ENCODE measurements at places on chromosomes 7 and 10. TPM values are rescaled to one million over a fixed set of nuclear protein-coding genes. Genes with fewer than 3 reads are reported as not detected.
A peak's percentile ranks its signal among the peaks of the same experiment; 100 is the strongest.

GRCh38 chr10:6171881-6172695 lies 30.6 kb upstream of the PFKFB3 start:
- H3K36me3 ChIP-seq, result no peaks in the 10 kb centered on the region
- no peak for DNase-seq
- H3K27ac ChIP-seq, result peak overlapping the region; percentile 60
- H3K4me1 ChIP-seq, result peaks cover 6% of the 10 kb centered on the region

- H3K4me1 ChIP-seq, result peaks cover 15% of the 10 kb centered on the region
- no peak overlapping the region for H3K27ac ChIP-seq
- no peaks in the 10 kb centered on the region for H3K36me3 ChIP-seq
- H3K27me3 ChIP-seq, result no peaks in the 10 kb centered on the region
These were observed 99.1 kb downstream of the CELF2 start for GRCh38 chr10:11116817-11117216.

DNA sequence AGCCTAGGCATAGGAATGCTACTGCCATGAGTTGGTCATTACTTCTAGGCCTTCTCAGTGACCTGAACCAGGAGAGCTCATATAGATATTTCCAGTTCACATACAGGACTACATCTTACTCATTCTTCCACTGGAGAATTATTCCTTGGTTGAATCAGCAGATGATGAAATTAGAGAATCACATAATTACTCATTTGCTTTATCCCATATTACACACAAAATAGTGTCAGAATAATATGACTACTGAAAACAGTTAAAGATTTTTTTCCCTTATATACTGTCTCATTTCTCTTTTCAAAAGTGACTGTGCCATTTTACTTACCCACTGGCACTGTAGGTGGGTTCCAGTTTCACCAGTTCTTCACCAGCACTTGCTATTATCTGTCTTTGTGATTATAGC lies 18.5 kb downstream of the BMS1 start:
- no peak overlapping the region for H3K4me3 ChIP-seq
- no peaks in the 10 kb centered on the region for H3K4me1 ChIP-seq
- no peak overlapping the region for H3K27ac ChIP-seq
- DNase-seq, result no peak
- H3K36me3 ChIP-seq, result peaks cover 5% of the 10 kb centered on the region
- no peaks in the 10 kb centered on the region for H3K27me3 ChIP-seq

The SPDYE18 gene
- total RNA-seq, result 4.8 TPM

DNA sequence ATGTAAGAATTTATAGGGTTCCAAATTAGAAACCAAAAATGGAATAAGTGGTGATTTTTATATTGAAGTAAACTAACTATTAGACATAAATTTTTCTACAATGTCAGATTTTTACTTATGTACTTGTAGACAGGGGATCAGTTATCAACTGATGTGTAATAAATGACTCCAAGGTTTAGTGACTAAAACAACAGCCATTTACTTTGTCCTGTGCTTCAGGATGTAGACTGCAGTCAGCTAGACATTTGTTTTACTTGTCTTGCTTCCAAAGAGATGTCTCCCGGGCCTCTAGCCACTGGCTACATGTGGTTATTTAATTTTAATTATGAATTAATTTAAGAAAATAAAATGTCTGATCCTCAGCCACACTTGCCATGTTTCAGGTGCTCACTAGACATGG lies 249.7 kb upstream of the IGFBP3 start:
- no peaks in the 10 kb centered on the region for H3K27me3 ChIP-seq
- no peaks in the 10 kb centered on the region for H3K36me3 ChIP-seq
- H3K4me1 ChIP-seq, result no peaks in the 10 kb centered on the region
- H3K27ac ChIP-seq, result no peak overlapping the region
- no peak overlapping the region for H3K4me3 ChIP-seq
- DNase-seq, result no peak

- no peak overlapping the region for H3K27ac ChIP-seq
- no peak overlapping the region for H3K4me3 ChIP-seq
- H3K4me1 ChIP-seq, result no peaks in the 10 kb centered on the region
- H3K36me3 ChIP-seq, result peaks cover 72% of the 10 kb centered on the region
- no peak for DNase-seq
These were observed 11.2 kb downstream of the YKT6 start for GRCh38 chr7:44212018-44212417.

- H3K4me1 ChIP-seq, result peaks cover 4% of the 10 kb centered on the region
- H3K27ac ChIP-seq, result peak overlapping the region; percentile 64
- DNase-seq, result no peak
- no peaks in the 10 kb centered on the region for H3K27me3 ChIP-seq
- no peak overlapping the region for H3K4me3 ChIP-seq
These were observed 225.4 kb downstream of the ZMYND11 start for GRCh38 chr10:360653-361052.

GRCh38 chr10:31757831-31758230 lies 170.8 kb downstream of the ARHGAP12 start:
- H3K27me3 ChIP-seq, result no peaks in the 10 kb centered on the region
- H3K27ac ChIP-seq, result peak overlapping the region; percentile 21
- H3K4me3 ChIP-seq, result no peak overlapping the region
- peaks cover 58% of the 10 kb centered on the region for H3K4me1 ChIP-seq
- peak; percentile 30 for DNase-seq
- H3K36me3 ChIP-seq, result no peaks in the 10 kb centered on the region

DNA sequence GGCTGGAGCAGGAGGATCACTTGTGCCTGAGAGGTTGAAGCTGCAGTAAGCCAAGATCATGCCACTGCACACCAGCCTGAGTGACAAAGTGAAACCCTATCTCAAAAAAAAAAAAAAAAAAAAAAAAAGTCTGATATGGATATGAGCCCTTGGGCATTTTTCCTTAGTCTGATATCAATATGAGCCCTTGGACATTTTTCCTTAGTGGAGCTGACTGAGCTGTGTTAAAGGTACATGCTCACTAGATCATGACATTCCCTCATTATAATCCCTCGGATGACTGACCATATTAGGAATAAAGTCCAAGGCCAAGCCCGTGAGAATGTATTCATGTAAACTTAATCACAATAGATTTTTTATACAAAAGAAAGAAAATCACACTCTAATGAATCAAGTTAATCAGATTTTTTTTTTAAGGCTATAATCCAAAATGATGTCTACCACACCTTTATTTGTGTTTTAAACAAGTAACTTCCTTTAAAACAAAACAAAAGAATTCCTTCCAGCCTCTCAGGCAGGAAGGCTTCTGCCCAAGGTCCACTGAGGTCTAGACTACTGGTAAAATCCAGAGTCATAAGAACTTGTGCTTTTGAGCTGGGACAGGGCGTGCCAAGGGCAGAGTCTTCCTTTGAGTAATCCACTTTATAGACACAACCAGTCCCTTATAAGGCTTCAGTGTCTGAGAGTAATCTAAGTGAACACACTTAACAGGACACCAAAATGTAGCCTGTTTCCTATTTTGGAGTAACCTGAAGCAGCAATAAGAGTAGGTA lies 5.5 kb downstream of the PPA1 start:
- no peak for DNase-seq
- no peaks in the 10 kb centered on the region for H3K27me3 ChIP-seq
- peak overlapping the region; percentile 32 for H3K27ac ChIP-seq
- no peak overlapping the region for H3K4me3 ChIP-seq
- H3K36me3 ChIP-seq, result no peaks in the 10 kb centered on the region

- H3K36me3 ChIP-seq, result no peaks in the 10 kb centered on the region
- H3K4me1 ChIP-seq, result no peaks in the 10 kb centered on the region
- no peak overlapping the region for H3K4me3 ChIP-seq
- H3K27me3 ChIP-seq, result no peaks in the 10 kb centered on the region
These were observed 8.8 kb downstream of the GATA3 start for GRCh38 chr10:8063128-8063908.

The EN2 gene
- total RNA-seq, result under 0.01 TPM

GRCh38 chr7:100606313-100606712 lies 4.2 kb downstream of the PCOLCE start:
- peaks cover 4% of the 10 kb centered on the region for H3K36me3 ChIP-seq
- H3K4me3 ChIP-seq, result no peak overlapping the region
- no peaks in the 10 kb centered on the region for H3K27me3 ChIP-seq
- H3K4me1 ChIP-seq, result peaks cover 11% of the 10 kb centered on the region
- H3K27ac ChIP-seq, result no peak overlapping the region

The C10orf105 gene
- total RNA-seq, result 0.42 TPM

GRCh38 chr10:73248259-73248724 lies 1.2 kb upstream of the DNAJC9 start:
- H3K36me3 ChIP-seq, result no peaks in the 10 kb centered on the region
- no peak overlapping the region for H3K27ac ChIP-seq
- H3K27me3 ChIP-seq, result no peaks in the 10 kb centered on the region
- no peak for DNase-seq
- H3K4me1 ChIP-seq, result peaks cover 24% of the 10 kb centered on the region

- no peak for DNase-seq
- H3K36me3 ChIP-seq, result no peaks in the 10 kb centered on the region
- H3K4me1 ChIP-seq, result no peaks in the 10 kb centered on the region
- H3K27ac ChIP-seq, result no peak overlapping the region
- no peak overlapping the region for H3K4me3 ChIP-seq
- no peaks in the 10 kb centered on the region for H3K27me3 ChIP-seq
These were observed 26.7 kb upstream of the CDCA7L start for GRCh38 chr7:21972397-21972784.

The PTN gene
- 7.2 TPM for total RNA-seq

DNA sequence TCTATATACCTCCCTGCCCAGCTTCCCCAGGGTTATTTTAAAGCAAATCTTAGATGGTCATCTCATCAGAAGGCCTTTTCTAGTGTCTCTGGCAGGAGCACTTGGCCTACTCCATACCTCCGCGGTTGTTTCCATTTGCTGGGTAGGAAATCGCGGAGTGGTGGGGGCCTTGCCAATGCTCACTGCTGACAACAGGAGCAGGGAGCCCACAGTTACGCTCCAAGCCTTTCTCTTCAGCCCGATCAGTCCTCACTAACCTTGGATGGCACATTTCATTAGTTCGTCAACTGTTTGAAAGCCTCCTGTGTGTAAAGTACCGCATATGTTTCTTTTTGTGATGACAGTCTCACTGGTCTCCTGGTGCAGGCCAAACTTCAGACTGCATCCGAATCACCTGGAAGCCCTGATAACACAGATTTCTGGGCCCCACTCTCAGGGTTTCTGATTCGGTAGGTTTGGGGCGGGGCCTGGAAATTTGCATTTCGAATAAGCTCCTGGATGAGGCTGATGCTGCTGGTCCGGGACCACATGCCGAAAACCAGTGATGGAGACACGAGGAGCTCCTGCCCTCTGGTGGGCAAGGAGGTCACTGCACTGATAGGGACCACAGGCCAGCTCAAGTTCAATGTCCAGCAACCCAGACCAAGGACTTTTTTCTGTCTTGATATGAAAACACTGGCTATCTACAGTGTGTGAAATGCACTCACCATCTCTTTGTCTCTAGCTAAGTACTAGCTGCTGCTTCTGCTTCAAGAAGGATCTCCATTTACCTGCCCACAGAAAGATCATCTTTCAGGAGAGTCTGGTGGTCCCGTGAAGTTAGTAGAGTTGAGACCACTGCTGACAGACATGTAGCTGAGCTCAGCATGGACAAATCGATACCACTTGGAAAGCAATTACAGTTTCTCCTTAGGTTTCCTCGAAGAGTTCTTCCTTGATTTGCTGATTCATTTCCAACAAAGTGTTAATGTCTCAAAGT lies 14.0 kb downstream of the LRGUK start:
- no peak overlapping the region for H3K27ac ChIP-seq
- H3K4me3 ChIP-seq, result no peak overlapping the region
- H3K27me3 ChIP-seq, result no peaks in the 10 kb centered on the region
- no peaks in the 10 kb centered on the region for H3K36me3 ChIP-seq
- peak; percentile 72 for DNase-seq

- H3K27ac ChIP-seq, result peak overlapping the region; percentile 96
- peak overlapping the region; percentile 94 for H3K4me3 ChIP-seq
- DNase-seq, result no peak
These were observed 375 bp upstream of the GATAD1 start for GRCh38 chr7:92446869-92447344.

GRCh38 chr10:29470355-29470705 lies 164.4 kb downstream of the SVIL start:
- no peaks in the 10 kb centered on the region for H3K4me1 ChIP-seq
- H3K36me3 ChIP-seq, result no peaks in the 10 kb centered on the region
- H3K4me3 ChIP-seq, result no peak overlapping the region
- H3K27ac ChIP-seq, result no peak overlapping the region

- H3K36me3 ChIP-seq, result no peaks in the 10 kb centered on the region
- H3K27ac ChIP-seq, result no peak overlapping the region
- no peaks in the 10 kb centered on the region for H3K27me3 ChIP-seq
- H3K4me3 ChIP-seq, result no peak overlapping the region
These were observed 146.8 kb downstream of the HIBADH start for GRCh38 chr7:27515933-27516332.

DNA sequence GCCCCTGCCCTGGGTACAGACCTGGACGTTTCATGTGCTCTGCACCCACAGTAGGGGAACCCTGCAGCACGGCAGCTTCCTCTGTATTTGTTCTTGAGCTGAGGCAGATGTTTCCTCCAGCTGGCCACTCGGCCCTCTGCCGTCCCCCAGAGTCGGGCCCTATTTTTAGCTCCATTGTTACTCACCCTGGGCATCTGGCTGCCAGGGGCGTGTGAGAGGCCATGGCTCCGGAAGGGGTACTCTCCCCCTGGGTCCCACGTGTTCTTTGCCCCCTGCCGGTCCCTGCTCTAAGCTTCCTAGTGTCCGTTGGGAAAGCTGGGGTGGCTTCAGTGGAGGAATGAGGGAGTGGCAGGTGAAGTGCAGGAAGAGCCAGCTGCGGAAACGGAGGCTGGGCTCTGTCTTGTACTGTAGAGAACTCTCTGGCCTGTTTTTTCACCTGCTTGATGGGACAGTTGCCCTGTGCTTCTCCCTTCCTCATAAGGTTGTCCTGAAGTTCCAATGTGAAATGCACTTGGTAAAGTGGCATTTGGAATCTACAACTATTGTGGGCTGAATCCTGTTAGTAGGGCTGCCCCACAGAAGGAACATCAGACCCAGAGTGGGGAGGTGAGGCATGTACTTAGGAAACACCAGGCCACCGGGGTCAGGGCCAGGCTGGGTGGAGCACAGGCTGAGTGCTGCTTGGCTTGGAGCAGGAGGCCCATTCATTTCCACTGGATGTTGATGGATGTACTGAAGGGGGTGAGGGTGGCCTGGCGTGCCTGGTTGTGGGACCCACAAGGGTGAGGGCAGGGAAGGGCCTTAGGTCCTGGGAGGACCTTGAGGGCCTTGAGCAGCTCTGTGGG lies 30.6 kb downstream of the PALD1 start:
- peak overlapping the region; percentile 64 for H3K27ac ChIP-seq
- DNase-seq, result peak; percentile 30
- no peaks in the 10 kb centered on the region for H3K27me3 ChIP-seq
- H3K4me3 ChIP-seq, result no peak overlapping the region
- no peaks in the 10 kb centered on the region for H3K36me3 ChIP-seq

GRCh38 chr10:97651773-97652172 lies 11.3 kb downstream of the PI4K2A start:
- no peak overlapping the region for H3K4me3 ChIP-seq
- H3K36me3 ChIP-seq, result peaks cover 15% of the 10 kb centered on the region
- no peak for DNase-seq
- H3K27me3 ChIP-seq, result no peaks in the 10 kb centered on the region
- H3K27ac ChIP-seq, result no peak overlapping the region

GRCh38 chr7:97623333-97623732 lies 108.6 kb upstream of the TAC1 start:
- DNase-seq, result no peak
- H3K36me3 ChIP-seq, result no peaks in the 10 kb centered on the region
- H3K27me3 ChIP-seq, result no peaks in the 10 kb centered on the region
- H3K4me1 ChIP-seq, result no peaks in the 10 kb centered on the region
